PC-3 (cell line): ENCODE measurements at places on chromosomes 12 and 14.

- DNase-seq: no peak
These were observed 24.9 kb upstream of the BICDL1 start for GRCh38 chr12:119964123-119964522.

DNA sequence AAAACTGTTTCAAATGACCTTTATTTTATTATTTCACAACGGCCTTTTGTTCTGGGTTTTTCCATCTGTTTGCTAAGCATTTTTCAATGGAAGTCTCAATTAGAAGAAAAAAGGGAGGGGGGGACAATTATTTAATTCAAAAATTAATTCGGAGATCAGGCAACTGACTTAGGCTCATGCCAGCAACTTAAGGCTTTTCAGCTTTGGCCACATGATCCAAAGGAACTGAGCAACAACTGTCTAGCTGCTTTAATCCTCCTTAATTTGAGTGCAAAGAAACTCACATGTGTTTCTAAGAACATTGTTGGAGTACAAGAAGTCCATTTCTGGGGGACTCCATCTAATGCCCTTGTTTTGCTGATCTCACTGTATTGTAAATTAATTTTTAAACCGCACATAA, 188.0 kb downstream of the EXOC5 start:
- DNase-seq: no peak

DNA sequence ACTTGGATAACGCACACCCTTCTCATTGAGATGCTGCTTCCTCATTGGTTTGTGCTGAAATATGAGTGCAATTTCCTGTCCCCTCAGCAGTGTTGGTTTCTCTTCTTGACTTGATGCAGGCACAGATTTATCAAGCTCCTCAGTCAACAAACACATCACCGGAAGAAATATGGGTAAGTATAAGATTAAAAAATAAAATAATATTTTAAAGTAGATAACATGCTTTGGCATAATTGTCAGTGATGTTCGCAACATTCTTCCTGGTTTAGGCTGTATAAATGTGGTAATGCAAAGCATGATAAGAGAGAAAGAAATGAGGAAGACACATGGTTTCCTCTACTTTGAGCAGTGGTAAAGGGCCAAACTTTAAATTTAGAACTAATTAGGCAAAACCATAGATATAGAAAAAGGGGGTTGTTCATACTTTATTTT, at the start of gene GPR65:
TSS of gene GPR65 (plus strand) at position 86 of the 432 bp plus-strand sequence. CDS start 5,713 bp downstream, outside the sequence.
- DNase-seq: no peak

DNA sequence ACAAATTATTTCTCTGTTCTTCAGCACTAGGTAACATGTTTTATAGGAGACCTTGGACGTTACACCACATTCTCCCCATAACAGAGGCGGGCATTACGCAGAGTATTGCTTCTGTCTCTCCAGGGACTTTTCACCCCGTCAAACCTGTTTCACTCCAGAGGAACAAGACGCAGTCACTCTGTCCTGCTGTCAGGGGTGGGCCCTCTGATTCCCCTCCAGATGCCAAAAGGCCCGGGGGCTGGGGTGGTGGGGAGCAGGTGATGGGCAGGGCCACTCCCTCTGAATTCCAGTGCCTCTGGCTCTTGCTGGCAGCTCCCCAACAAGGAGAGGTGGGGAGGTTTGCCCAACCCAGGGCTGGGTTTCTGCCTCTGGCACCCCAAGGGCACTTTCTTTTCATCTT, 71.9 kb downstream of the NTF3 start:
- DNase-seq: no peak

GRCh38 chr14:68081489-68081888, 261.9 kb downstream of the RAD51B start:
- DNase-seq: no peak

- DNase-seq: no peak
These were observed 62.3 kb upstream of the TMPO start for GRCh38 chr12:98453070-98453469.

DNA sequence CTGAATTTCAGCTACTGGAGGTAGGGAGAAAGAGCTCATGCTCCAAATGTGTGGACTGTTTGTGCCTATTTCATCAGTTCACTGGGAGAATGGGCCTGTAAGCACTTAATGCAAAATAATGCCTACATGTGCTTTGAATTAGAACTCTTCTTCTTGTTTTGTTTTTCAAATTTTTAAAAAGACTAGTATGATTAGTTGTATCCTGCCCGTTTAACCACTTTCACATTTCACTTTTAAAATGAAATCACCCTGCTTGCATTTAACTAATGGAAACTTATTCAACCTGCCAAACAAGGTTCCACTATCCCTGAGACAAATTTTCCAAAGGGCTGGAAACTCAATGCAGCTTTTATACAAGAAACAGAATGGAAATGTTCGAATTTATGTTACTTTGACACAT, 79.7 kb downstream of the SAMD4A start:
- DNase-seq: no peak

- no peak for DNase-seq
These were observed 8.4 kb downstream of the GSC start for GRCh38 chr14:94761348-94761996.

DNA sequence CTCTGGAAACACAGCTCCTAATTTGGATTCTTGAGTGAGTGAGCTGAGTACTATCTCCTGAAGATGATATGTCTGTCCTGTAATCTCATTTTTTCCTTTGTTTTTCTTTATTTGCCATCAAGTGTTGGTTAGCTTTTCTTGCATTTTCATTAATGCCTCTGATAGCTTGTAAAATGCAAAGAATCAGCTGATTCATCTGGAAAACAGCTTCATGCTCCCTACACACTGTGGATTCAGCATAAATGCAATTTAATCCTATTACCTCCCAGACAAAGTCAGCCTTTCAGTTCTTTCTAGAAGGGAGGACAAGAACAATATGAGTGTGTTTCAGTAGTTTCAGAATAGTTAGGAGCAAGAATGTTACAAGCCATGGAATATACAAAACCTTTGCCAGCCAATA, 79.4 kb downstream of the DACT1 start:
- DNase-seq: no peak

DNA sequence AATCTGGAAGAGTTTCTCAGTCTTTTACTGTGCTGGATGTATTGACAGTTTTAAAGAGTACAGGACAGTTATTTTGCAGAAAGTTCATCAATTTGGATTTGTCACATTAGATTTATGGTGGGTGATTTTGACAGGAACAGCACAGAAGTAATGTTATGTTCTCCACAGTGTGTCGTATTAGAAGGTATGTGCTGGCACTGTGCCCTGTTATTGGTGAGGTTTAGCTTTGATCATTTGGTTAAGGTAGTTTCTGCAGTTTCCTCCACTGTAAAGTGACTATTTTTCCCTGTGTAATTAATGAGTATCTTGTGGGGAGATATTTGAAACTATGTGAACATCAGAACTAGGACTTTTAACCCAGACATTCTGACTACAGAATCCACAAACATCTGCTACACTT, 308.5 kb upstream of the TBX3 start:
- DNase-seq: peak; percentile 43

GRCh38 chr14:27078191-27078590, 480.4 kb upstream of the NOVA1 start:
- no peak for DNase-seq

GRCh38 chr12:71626768-71627167, 36.9 kb downstream of the ZFC3H1 start:
- peak; percentile 69 for DNase-seq

DNA sequence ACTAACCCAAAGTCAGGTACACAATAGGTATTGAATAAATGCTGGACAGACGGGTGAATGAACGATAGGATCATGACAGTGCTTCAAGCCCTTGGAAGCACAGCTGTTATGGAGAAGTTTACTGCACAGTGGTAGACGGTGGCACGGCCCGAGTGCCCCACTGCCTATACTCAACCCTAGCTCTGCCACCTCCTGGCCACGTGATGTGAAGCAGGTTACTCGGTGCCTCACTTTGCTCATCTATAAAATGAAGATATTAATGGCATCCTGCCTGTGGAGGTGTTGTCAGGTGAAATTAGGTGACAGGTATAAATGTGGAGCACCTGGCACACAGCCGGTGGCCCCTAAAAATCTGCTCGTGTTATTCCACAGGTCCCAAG, 5.8 kb downstream of the ASB2 start:
- DNase-seq: peak; percentile 46

GRCh38 chr14:104798300-104799243, 2.3 kb upstream of the ZBTB42 start:
- no peak for DNase-seq

GRCh38 chr14:50796390-50796789, 34.6 kb downstream of the NIN start:
- DNase-seq: no peak

DNA sequence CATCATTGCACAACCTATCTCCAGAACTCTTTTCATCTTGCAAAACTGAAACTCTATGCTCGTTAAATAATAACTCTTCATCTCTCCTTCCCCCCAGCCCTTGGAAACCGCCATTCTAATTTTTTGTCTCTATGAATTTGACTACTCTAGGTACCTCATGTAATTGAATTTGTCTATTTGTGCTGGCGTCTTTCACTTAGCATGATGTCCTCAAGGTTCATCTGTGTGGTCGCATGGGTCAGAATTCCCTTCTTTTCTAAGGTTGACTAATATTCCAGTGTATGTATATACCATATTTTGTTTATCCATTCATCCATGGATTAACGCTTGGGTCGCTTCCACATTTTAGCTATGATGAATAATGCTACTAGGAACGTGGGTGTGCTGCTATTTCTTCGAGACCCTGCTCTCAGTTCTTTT, 80.1 kb downstream of the PLXNC1 start:
- no peak for DNase-seq

GRCh38 chr14:77065851-77066577, 32.0 kb upstream of the CIPC start:
- no peak for DNase-seq

- no peak for DNase-seq
These were observed 9.2 kb downstream of the HIP1R start for GRCh38 chr12:122844366-122844971.

DNA sequence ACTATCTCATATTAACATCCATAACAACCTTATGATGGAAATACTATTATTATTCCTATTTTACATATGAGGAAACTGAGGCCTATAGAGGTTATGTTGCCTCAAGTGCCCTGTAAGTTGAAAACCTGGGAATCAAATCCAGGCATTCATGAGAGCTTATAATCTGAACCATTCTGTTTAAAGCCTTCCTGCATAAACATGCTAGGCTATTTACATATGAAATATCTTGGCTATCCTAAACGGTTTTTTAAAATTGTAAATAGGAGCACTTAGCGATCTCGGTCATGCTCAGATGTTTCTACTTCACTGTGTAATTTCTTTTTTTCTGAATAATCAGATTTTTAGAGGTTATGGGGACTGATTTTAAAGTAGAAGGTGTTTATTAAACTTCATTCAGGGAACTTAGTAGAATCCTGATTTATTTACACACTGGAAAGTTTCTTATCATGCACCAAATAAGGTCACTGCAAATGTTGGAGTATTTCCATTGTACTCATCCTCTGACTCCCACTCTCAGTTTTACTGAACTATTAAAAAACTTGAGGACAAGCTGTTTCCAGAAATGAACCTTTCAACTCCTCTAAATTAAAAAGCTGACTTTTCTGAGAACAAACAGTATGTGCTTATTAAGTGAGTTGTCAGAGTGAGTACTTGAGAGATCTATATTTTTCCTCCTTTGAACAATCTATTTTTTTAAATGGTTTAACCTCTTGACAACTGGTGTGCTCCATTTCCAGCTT, 141.7 kb downstream of the PIK3C2G start:
- no peak for DNase-seq

GRCh38 chr14:53306911-53307310, 153.8 kb upstream of the DDHD1 start:
- DNase-seq: peak; percentile 48

DNA sequence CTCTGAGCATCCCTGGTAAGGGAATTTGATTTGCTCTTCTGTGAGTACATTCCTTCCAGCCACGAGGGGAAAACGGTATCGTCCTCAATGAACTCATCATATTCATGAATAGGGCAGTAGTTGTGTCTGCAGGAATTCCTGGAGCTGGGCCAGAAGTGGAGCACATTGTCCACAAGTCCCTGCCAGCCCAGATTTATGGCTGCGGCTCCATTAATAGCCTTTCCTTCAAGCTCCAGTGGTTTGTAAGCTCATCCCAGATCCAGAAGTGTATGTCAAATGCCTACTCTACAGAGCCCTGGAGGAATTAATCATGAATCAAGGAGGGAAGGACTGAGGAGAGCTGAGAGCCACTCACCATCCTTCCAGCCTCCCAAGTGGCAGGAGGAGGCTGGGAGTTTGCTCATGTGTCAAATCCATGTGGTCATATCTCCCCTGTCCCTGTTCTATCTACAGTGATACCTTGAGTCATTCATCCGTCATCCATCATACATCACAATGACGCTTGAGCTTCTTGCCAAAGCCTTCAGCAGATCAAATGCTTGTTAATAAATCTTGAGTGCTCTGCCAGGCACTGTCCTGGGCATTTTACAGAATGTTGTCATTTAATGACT, 65.5 kb downstream of the SVOP start:
- peak; percentile 41 for DNase-seq
